Esophagus mucosa (tissue), 1 donor: ENCODE measurements at places on chromosomes 3 and 15. TPM values are rescaled to one million over a fixed set of nuclear protein-coding genes. Genes with fewer than 3 reads are reported as not detected.

GRCh38 chr15:33971811-33972210 lies 3.5 kb downstream of the CHRM5 start:
- ATAC-seq: no peak

DNA sequence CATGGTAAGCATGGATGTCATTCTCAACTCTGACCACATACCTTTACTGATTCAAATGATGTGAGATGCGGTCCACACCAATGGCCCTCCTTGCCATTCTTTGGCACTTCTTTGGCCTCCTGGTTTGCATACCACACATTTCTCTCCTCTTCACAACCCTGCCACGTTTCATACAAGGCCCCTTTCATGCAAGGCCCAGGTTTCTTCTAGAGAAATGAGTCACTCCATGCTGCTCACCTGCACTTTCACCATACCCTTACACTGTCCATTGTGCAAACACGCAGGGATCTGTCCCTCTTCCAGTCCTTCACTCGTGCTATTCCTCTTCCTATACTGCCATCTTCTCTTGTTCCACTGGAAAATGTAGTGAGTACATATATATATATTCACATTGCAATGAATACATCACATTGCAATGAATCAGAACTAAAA lies 24.4 kb upstream of the SLC24A5 start:
- no peak for ATAC-seq

DNA sequence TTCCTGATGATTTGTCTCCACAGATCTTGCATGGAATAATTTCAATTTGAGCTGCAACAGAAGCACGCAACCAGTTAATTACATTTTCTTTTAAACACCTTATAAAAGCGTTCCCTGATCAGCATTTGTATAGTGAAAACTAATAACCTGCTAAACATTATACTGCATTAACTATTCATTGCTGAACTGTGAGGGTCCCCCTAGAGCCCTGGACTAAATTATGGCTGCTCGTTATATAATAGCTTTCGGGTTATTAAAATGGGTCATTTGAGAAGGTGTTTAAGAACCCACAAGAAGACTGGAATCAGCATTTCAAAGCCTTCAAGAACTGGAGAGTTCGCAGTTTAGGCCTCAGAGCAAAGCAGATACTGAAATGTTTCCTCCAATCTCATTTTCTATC lies 52.9 kb upstream of the ICE2 start:
- no peak for ATAC-seq

DNA sequence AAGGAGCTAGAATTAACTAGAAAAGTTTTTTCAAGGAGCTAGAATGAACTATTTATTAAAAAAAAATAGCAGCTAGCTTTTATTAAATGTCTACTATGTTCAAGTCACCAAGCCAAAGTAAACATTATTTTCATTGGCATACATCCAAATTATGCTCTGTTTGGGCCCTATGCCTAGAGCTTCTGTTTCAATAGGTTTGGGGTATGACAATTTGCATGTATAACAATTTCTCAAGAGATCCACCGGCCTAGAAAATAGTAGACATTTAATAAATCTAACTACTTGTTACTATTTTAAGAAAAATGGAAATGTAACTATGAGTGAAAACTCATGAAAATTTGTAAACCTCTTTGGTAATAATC lies 8.0 kb downstream of the GABRR3 start:
- ATAC-seq: no peak

TGM5 gene
- 13.5 TPM for total RNA-seq

CSTA gene
- total RNA-seq: 2,321 TPM

DNA sequence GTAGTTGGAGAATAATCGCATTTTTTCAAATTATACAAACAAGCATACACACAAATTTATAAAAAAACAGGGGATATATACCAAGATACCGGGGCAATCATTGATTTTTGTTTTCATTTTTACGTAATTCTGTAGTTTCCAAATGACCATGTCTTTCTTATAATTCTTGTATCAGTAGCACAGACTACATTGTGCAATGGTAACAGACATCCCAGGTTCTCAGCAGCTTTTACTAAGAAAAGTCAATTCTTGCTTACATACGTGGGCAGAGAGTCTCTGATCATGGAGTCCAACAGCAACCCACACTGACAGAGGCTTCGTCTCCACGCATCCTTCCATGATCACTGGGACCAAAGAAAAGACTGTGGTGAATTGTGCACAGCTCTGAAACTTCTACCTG lies 441.3 kb downstream of the TBL1XR1 start:
- ATAC-seq: no peak
